Camera-type eye (tissue), 1 donor: ENCODE measurements at places on chromosomes 1 and 21. TPM values are rescaled to one million over a fixed set of nuclear protein-coding genes. Genes with fewer than 3 reads are reported as not detected.

The ASCL5 gene
- total RNA-seq: not detected

The TMEM39B gene
- 6.7 TPM for total RNA-seq

The CELF3 gene
- 39.4 TPM for total RNA-seq

The FMOD gene
- 137 TPM for total RNA-seq

The PLK3 gene
- total RNA-seq: 8.0 TPM

The PPM1J gene
- total RNA-seq: 1.8 TPM
